Fibroblast of skin of back (primary cell): ENCODE measurements at places on chromosomes 7 and 10.
A peak's percentile ranks its signal among the peaks of the same experiment; 100 is the strongest.

DNA sequence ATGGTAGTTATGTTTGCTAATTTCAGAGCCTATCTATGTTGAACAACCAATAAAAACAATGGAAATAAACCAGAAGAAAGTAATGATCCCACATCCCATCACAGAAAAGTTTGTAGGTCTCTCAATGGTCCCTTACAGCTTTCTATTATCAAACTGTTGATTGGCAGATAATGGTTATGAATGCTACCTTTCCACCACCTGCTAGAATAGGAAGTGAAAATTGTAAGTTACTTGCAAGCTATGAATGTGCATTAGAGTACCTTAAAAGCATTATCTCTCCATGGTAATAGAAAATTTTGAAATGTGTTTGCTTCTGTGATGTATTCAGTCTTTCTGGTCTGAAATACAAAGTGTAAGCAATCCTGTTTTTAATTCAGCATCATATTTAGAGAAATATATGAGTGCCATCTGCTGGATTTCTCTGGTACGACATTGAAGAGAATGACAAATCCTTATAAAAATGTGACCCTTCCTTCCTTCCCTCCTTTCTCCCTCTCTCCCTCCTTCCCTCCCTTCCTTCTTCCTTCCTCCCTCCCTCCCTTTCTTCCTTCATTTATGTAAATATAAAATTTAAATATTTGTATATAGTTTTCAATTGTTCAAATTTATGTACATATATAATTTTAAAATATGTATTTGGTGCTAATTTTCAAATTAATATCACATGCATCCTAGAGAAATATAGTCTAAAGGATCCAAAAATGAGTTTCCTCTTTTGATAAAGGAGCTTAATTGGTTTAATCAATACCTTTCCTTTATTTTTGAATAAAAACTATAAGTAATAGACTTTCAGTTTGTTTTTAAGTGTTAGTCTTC lies 41.4 kb upstream of the PNLIPRP3 start:
- peak; percentile 36 for DNase-seq

- peak; percentile 79 for DNase-seq
Observed at GRCh38 chr7:110534241-110534931, 556.5 kb upstream of the LRRN3 start.

DNA sequence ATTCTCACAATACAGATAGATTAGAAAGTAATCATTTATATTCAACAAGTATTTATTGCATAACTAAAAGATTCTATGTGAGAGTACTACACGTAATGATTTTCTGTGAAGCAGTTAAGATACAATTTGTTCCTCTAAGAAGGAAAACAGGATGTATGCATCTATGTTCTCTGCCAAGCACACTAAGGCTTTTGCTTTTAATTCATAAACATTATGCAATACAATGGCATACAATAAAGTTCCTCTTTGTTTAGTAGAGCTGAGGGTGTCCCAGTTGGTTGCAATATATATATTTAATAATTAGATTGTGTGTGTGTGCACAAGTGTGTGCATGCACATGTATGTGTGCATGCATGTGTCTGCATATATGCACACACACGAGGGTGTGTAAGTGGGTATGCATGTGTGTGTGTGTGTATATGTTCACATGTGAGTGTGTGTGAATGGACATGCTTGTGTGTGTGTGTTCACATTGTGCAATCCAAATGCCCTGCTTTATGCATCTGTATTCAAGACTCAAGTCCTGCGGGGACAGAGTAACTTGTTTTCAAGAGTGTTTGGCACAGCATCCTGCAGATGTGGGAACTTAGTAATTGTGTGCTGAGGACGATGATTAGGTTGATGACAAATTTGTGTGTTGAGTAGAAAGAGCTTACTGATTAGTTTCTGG lies 481.5 kb upstream of the KLF6 start:
- DNase-seq, result no peak

DNA sequence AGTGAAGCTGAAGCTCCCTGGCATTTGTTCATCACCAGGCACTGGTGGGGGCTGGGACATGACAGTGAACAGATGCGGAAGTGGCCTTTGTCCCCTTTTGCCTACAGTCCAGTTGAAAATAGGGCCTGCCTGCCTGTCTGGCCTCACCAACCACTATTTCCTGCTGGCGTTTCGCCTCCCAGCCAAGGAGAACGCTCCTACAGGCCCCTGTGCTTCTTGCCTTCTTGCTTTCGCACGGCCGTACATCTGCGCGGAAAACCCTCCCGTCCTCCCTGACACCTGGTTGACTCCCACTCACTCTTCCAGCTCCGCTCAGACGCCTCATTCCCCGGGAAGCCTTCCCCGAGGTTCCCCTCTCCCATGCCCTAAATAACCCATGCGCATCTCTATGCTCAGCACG lies 317.3 kb downstream of the PRPF18 start:
- DNase-seq, result no peak

DNA sequence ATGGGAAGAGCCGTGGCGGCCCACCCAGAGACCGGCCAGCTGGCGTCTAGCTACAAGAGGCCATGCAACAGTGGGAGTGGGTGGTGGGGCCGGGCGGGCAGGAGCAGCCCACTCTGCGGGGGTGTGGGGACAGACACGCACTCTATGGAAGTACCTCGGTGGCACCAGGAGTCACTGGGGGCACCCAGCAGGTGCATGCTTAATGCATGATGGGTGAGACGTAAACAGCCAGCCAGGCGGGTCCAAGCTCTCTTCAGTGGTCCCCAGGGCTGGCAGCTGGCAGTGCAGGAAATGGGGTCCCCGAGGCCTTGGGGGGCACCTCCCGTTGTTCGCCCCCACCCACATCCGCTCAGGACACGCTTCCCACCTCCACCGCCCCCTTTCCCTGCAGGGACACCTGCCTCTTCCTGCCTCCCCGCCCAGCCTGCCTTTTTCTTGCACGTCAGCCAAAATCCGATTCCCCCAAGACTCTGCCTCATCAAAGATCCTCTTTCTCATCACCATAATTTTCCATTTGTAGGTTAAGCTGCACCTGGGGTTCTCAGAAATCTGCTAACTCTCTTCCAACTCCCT lies 22.6 kb upstream of the PSMG3 start:
- no peak for DNase-seq

DNA sequence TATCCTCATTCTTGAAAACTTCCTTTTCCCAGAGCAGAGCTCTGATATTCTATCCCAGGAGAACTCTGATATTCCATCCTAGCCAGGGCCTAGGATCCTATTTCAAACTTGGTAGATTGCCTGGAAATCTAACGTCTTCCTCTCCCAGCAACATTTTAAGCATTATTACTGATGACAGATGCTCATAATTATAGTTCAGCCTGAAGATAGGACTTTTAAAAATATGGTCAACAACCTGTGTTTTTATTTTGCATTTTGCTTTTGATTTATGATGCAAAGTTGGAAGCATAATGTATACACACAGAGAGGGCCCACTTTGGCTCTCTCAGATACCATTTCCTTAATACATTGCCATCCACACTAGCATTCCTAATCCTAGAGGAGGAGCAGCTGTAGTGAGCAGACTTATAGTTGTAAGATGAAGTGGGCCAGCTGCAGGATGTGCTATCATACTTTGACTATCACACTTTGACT lies 457.4 kb upstream of the TPK1 start:
- no peak for DNase-seq

DNA sequence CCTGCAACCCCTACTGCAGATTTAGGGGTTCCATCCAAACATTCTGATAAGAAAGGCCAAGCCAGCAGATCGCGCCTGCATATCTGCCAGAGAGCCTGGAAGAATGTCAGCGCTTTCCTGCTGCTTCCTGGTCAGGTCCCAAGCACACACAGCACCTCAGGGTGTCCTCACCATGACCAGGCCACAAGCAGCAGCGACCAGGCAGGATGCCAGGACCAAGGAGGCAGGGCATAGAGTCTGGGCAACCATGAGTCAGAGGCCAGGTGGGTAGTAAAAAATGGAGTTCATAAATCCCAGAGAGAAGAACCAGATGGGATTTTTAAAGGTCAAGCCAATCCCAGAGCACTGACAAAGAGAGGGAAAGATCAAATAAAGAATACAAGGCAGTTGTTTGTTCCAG lies 5.5 kb upstream of the FAM131B start:
- DNase-seq, result no peak

DNA sequence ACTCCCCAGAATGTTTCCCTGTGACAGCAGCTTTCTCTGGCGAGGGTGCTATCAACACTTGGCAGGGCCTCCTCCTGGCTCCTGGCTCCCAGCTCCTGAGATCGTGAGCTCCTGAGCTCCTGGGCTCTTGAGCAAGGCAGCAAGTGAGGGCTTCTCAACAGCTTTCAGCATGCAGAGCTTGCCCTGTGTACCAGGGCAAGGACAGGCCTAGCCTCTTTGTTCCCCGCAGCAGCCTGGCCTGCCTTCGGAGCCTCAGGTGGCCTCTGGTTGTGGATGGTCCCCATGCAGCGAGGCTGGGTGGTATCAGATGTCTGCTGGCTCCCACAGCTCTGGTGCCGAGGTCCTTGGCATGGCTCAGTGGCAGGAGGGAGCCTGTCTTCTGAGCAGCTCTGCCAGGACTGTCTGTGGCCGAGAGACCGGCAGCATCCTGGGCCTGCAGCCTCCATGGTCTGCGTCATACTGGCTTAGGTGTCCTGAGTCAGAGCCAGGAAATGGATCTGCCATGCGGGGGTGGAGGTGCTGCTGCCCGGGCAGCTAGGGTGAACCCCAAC lies 44.2 kb downstream of the ZMIZ1 start:
- DNase-seq, result peak; percentile 62

DNA sequence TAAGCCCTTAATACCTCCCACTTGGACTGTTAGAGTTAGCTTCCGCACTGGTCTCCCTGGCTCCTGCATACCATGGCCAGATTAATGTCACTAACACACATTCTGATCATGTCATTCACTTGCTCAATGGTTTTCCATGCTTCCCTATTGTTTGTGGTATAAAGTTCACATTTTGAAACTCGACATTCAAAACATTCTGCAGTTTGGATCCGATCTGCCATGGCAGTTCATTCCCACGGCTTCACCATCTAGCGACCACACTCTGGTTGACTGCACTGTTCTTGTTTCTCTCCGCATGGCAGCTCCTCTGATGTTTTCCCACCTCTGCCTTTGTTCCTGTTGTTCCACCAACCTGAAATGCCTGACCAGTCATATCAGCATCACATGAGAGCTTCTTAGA lies 87.4 kb upstream of the WAC start:
- DNase-seq, result no peak

- DNase-seq, result peak; percentile 12
Observed at GRCh38 chr7:118080947-118081346, 103.0 kb upstream of the LSM8 start.

DNA sequence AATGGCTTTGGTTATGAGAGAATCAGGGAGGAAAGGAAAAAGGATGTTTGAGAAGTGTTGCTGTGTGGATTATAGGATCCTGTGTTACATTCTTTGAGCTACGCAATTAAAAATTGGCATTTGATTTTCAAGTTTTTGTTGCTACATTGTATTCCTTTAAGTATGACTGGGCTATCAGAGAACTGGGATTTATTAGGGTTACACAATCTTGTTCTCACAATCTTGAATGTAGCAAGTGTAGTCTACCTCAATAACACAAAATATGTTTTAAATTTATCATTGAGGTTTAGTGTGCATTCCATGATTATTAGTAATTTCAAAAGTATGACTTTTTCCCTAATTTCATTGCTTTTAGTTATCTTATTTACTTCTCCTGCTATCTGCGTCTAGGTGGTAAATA lies 113.9 kb downstream of the CACNB2 start:
- DNase-seq, result no peak

DNA sequence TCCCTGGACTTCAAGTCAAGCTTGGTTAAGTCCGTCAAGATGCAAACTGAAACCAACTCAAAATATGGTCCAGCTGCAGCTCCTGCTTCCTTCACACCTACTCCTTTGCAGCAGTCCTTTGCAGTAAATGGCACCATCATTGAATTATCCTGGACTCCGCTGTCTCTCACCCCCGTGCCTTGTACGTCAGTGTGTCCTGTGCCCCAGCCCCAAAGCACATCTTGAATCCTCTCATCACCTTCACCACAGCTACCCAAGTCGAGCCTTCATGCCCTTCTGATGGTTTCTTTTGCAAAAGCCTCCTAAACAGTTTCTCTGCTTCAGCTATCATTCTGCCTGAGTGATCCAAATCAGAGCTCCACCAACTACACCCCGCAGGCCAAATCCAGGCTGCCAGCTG lies 88.4 kb upstream of the LEP start:
- no peak for DNase-seq

DNA sequence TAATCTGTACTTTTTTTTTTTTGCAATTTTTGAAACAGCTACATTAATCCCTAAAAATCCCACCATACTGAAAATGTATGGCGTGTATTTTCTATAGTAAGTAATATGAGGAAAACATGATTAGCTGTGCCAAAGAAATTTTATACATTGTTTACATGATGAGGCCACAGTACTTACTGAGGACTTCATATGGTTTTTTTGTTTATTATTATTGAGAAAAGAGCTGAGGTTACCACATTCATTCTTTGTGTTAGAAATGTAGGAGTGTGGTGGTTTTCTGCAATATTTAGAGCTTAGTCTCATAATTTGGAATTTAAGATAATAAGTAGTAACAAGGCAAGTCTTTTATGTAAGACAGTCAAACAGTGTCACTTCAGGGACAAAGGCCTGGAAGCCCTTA lies 45.1 kb downstream of the SLC25A40 start:
- DNase-seq, result no peak

DNA sequence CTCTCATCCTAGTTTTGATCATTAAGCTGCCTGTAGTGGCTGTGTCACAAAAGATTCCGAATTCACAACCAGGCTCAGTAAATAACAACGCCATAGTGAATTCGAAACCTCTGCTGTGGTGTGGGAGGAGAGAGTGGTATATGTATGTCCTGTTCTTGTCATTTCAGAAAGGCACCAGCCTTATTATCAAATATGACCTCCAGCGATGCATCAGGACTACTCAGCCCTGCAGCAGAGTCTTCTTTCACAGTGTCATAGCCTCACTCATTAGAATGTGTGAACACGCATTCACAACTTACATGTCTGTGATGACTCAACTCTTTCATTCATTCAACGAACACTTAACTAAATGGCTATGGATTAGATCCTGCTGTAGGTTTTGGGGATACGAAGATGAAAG lies 15.3 kb downstream of the AOC1 start:
- DNase-seq, result no peak

- no peak for DNase-seq
Observed at GRCh38 chr7:141275350-141275749, 201.5 kb downstream of the TMEM178B start.
